Mucosa of descending colon (tissue), 3 donors: ENCODE measurements at places on chromosomes 1 and 21. TPM values are rescaled to one million over a fixed set of nuclear protein-coding genes. Genes with fewer than 3 reads are reported as not detected.

DNA sequence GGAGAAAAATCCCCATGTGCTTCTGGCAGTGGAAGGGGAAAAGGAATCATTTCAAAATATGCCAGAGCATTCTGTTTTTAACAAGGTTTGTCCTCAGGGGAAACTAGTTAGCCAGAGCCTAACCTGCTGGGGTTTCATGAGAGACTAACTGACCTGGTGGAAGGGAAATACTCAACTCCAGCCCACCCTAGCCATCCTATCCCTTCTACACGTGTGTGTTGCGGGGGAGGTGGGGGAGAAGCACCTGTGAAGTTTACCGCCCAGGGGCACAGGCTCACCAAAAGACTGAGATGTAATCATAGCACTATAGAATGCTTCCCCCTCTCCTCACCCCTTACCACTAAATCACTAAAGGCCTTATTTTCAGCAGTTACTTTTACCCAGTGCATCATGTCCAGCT, 139.5 kb downstream of the GRIK3 start:
- DNase-seq, result no peak

GRCh38 chr1:180728472-180729106, 96.8 kb downstream of the XPR1 start:
- no peak for DNase-seq

DNA sequence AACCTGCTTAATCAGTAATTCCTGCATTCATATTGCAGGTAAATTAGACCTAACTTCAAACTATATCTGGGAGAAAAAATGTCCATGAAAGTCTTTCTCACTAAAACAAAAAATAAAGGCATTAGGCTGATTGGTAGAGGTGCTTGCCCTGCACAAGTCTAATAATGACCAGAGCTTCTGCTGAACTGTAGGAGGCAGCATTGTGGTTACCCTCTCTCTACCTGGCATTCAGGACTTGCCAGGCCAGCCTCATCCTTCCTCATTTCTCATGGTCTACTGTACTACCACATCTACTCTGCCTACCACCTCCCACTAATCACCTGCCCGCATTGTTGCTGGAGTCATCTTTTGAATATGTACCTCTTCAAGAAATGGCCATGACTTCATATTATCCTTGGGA, 60.8 kb upstream of the KRTAP11-1 start:
- no peak for DNase-seq

GRCh38 chr1:202152399-202152798, 7.9 kb upstream of the ARL8A start:
- no peak for DNase-seq

DNA sequence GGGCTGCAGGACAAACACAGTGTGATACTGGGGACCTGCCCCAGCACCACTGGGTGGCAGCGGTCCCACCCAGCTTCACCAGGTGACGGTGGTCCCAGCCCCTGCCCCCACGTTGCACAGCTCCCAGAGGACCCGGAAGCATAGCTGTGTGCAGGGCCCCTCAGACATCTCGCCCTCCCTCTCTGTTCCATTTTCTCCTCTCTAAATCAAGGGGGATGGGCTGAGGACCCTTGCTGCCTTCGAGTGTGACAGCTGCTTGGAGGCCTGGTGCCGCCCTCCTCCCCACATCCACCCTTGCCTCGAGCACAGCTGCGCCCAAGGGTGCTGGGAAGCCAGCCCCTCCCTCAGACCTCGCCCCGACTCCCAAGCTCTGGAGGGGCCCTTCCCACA, 16.1 kb upstream of the LRRC3 start:
- DNase-seq, result no peak

- no peak for DNase-seq
Observed at GRCh38 chr1:65104854-65105534, 43.0 kb upstream of the AK4 start.

GRCh38 chr1:185821612-185822385, 87.6 kb downstream of the HMCN1 start:
- DNase-seq, result no peak

DNA sequence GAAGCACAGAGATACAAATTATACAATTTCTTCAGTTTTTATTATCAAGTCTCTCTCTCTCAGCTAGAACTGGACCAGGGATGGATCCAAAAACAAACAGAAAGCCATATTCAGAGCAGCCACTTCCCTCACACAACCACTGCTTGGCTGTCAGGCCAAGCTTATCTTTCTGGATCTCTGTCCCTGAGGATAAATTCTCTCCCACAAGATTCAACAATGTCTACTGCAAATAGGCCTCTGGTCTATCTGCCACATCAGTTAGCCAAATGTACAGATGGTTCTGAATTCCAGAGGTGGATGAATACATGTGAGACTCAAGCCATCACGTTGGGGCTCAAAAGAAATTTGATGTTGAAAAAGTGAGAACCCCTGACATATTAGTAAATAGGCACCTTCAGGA, 350.9 kb downstream of the LTN1 start:
- no peak for DNase-seq

GRCh38 chr1:43960798-43961197, 9.0 kb upstream of the DPH2 start:
- no peak for DNase-seq

- DNase-seq, result no peak
Observed at GRCh38 chr1:7261490-7261889, 476.2 kb downstream of the CAMTA1 start.

DNA sequence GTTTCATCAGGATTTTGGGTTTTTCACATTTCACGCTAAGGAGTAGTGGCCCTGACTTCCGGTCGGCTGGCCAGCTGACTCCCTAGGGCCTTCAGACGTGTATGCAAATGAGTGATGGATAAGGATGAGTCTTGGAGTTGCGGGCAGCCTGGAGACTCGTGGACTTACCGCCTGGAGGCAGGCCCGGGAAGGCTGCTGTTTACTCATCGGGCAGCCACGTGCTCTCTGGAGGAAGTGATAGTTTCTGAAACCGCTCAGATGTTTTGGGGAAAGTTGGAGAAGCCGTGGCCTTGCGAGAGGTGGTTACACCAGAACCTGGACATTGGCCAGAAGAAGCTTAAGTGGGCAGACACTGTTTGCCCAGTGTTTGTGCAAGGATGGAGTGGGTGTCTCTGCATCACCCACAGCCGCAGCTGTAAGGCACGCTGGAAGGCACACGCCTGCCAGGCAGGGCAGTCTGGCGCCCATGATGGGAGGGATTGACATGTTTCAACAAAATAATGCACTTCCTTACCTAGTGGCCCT, 23.1 kb upstream of the TNFRSF1B start:
- DNase-seq, result peak; percentile 72

DNA sequence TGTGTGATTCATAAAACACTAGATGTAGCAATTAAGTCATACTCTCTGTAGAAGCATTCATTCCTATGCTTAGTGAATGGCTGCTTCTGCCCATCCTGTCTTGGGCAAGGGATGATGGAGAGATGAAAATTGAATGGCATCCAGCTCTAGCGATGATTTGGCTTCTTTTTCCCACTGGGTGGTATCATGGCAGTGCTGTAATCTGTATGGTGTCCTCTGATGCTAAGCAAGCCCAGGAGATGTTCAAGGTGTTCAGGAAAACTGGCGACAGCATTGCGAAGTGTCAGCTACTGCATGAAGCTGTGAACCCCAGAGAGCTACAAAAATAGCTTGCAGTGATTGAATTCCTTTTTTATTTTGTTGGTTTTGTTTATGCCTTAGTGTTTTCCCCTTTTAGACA, 48.9 kb upstream of the LEPR start:
- DNase-seq, result no peak

GRCh38 chr1:41578712-41579335, 94.3 kb upstream of the EDN2 start:
- DNase-seq, result no peak

DNA sequence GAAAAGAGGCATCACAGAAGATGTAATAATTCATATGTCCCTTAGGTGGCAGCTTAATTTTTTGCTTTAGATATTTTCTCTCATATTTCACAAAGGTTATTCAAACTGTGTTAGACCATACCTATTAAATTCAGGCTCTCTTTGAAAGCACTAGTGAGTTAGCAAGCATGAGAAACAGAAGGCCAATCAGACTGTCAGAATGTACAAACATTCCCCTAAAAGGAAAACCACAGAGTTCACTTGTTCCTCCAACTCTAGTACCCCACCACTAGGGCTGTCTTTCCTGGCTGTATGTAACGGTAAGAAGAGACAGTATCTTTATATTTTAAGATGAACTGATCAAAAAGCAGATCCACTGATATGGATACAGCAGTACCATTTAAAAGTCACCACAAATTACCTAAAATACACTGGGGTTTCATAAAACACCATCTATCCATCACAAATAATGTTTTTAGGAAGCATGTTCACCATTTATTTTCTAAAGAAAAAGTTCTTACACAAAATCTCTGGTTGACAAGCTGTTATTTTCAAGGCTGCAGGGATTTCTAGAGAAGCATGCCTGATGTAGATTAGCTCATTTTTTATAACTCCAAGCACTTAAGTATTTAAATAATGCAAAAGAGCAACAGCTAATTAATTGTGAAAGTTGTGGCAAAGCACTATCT, 1.8 kb downstream of the ARPC5 start:
- peak; percentile 22 for DNase-seq

GRCh38 chr1:111202707-111203623, 2.5 kb upstream of the DENND2D start:
- DNase-seq, result peak; percentile 36

- peak; percentile 51 for DNase-seq
Observed at GRCh38 chr1:91065337-91065736, 43.5 kb upstream of the ZNF644 start.

GRCh38 chr1:33667386-33668282, 195.2 kb downstream of the ZSCAN20 start:
- DNase-seq, result no peak

DCLRE1B gene
- total RNA-seq, result 4.2 TPM

PLA2G5 gene
- total RNA-seq, result 0.78 TPM

PTGER3 gene
- 1.2 TPM for total RNA-seq

KLHDC7A gene
- 2.3 TPM for total RNA-seq

VTCN1 gene
- total RNA-seq, result not detected
